ENCODE measurements at places on chromosomes 6 and 20.

- no peak for DNase-seq
Measured at GRCh38 chr6:121767211-121767610, 331.8 kb downstream of the GJA1 start.

- no peak for DNase-seq
Measured at GRCh38 chr6:92888316-92888715, 531.0 kb downstream of the EPHA7 start.

DNA sequence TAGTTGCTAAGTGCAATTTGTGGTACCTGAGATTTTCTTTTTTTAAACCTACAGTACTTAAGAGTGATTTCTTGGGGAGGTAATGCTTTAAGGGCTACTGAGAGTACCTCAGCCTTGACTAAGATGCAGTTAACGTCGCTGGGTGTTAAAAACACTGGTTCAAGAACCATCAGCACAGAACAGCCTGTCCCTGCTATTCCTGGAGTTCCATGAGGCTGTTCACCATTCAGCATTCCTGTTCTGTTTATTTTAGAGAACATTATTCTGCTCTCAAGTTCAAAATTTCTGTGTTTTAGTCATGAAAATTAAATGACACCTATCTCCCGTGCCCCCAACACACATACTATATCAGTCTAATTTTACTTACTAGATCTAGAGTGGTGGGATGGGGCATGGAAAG is 1.7 kb upstream of the PRELID3B start:
- DNase-seq: no peak

DNA sequence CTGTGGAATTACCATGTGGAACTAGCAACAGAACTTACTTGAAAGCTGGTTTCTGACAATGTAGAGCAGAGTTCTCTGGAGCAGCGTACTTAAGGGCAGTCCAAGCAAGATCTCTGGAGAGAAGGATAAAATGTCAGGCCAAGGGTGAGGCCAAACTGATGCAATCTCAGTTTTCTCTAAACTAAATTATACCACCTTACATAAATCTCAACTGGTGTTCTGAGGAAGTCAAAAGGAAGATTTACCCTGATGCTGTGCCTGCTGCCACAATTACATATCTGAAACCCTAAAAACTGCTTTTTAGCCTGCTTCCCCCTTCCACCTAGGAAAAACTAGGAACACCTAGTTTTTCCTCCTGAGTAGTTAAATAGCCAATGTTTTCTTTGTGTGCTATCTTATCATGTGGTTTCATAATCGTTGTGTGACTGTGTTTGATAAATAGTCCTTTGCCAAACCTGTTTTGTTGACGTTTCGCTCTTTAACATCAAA is 28.1 kb downstream of the NCOA7 start:
- no peak for DNase-seq

DNA sequence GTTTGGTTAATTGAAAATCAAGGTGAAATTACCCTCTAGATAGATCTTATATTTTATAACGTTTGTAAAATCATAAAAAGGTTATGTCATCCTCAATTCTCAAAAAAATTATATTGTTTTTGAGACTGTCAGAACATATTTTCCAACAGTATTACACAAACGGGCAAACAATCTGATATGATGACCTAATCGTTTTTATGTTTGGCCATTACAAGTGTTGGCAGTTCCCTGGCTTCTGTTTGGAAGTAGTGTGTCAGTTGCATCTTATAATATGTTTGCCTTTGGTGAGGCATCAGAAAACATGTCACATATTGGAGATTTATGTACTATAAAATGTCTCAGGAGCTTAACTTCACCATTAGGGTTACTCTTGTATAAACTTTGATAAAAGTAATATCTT is 308.1 kb upstream of the EPHA7 start:
- DNase-seq: no peak

- no peak for DNase-seq
Measured at GRCh38 chr20:33191955-33192354, 24.0 kb downstream of the BPIFA2 start.

Measured in stimulated activated CD4-positive, alpha-beta T cell treated with anti-CD3 and anti-CD28 coated beads, Interleukin-1b, Interleukin-23, amount 100 ng/mL, for 4 hours (primary cell).